ENCODE measurements at places on chromosomes 6 and 20. TPM values are rescaled to one million over a fixed set of nuclear protein-coding genes. Genes with fewer than 3 reads are reported as not detected.

CITED2 gene
- 92.9 TPM for total RNA-seq

GLP1R gene
- not detected for total RNA-seq

PPP1R14C gene
- 0.38 TPM for total RNA-seq

DNA sequence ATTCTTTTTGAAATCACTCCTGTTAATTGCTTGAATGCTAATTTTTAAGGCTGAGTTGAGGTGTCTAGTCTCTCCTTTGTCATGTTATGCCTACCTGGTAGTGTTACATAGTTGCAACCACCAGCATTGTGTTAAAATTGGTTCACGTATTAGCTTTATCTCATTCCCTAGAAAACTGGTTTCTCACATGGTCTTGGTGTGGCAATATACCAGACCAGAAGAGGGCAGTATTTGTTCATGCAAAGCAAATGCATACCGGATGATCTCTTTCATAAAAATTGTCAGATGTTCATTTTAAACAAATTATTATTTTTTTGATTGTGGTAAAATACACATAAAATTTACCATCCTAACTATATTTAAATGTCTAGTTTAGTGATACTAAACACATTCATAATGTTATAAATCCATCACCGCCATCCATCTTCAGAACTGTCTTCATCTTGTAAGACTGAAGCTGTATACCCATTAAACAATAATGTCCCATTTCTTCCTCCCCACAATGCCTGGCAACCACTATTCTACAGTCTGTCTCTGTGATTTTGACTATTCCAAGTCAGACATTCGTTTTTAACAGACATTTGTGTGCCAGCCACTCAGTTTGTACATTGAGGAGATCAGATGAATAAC lies 92.8 kb downstream of the ATRN start:
- no peak overlapping the region for H3K4me3 ChIP-seq
- H3K36me3 ChIP-seq = peaks cover 23% of the 10 kb centered on the region
- H3K4me1 ChIP-seq = no peaks in the 10 kb centered on the region
- no peak for DNase-seq
- no peaks in the 10 kb centered on the region for H3K27me3 ChIP-seq
- no peak overlapping the region for H3K27ac ChIP-seq

- H3K4me1 ChIP-seq = peaks cover 6% of the 10 kb centered on the region
- no peak overlapping the region for H3K4me3 ChIP-seq
- DNase-seq = no peak
- H3K27ac ChIP-seq = no peak overlapping the region
- H3K36me3 ChIP-seq = no peaks in the 10 kb centered on the region
These were observed 67.3 kb downstream of the MDGA1 start for GRCh38 chr6:37630281-37630799.

DNA sequence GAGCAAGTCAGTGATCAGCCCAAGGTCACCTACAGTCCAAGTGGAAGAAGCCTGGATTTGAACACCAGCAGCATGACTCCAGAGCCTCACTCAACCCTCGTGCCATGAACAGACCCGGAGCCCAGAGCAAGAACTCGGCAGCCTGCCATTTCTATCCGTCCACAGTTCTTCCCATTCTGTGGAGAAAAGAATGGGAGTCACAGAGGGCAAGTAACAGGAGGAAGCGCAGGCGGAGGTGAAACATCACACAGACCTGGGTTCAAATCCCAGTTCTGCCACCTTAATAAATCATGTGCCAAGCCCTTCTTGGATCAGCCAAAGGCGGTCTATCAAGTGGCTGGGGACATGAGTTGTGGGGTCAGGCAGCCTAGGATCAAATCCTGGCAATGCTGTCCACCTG lies 4.3 kb downstream of the PREX1 start:
- no peak for DNase-seq
- H3K36me3 ChIP-seq = no peaks in the 10 kb centered on the region
- peaks cover 52% of the 10 kb centered on the region for H3K27me3 ChIP-seq
- H3K4me1 ChIP-seq = peaks cover 28% of the 10 kb centered on the region

All from mesothelial cell of epicardium (in vitro differentiated cells).